Esophagus squamous epithelium (tissue), 5 donors: ENCODE measurements at places on chromosomes 11 and 22.

DNA sequence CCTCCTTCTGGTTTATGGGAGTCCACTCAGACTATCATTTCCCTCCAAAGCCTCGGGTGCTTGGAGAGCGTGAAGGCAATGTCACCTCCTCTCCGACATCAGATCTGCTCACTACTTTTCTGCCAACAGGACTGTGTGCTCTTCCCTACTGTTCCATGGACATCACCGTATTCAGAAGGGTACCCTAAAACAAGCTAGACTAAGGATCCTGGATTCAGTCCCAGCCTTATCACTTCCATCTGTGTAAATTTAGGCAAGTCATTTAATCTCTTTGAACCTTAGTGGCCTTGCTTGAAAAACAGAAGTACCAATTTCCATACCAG lies 78.2 kb downstream of the KCNC1 start:
- no peak for DNase-seq

GRCh38 chr22:27480487-27480886 lies 321.1 kb downstream of the MN1 start:
- DNase-seq = no peak

- no peak for DNase-seq
These were observed 4.8 kb upstream of the TRIM6 start for GRCh38 chr11:5591613-5592012.

- DNase-seq = no peak
These were observed 154.3 kb upstream of the NCAM1 start for GRCh38 chr11:112806876-112807275.

- DNase-seq = no peak
These were observed 37.3 kb downstream of the ABCC8 start for GRCh38 chr11:17439316-17439782.

DNA sequence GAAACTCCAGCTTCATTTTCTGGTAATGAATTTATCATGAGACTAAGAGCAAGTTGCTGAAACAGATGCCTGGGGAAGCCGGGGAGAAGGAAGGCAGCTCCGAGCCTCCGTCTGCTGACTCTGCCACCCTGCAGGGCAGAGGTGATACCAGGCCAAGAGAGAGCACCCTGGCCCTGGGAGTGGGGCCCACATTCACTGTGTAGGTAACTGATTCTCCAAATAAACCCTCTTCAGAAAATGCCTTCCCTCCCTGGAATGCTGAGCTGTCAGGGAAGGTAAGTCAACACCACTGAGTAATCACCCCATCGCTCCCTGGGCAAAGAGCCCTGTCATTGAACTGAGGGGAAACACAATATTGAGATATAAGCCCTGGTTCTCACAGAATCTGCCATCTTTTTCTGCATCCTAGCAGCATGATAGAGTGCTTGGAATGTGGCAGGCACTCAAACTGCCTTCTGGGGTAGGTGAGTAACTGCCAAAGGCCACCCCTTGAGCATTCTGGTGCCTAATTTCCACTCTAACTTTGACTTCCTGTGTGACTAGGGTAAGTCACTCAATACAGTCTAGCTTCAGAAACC lies 147.6 kb downstream of the SPATA19 start:
- DNase-seq = no peak

DNA sequence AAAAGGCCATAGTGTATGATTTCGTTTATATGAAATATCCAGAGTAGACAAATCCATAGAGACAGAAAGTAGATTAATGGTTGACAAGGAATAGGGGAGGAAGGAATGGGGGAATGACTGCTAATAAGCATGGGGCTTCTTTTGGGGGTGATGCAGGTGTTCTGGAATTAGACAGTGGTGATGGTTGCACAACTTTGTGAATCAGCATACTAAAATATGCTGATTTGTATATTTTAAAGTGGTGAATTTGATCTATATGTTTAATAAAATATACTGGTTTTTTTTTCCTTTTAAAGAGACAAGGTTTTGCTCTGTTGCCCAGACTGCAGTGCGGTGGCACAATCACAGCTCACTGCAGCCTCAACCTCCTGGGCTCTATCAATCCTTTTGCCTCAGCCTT lies 6.5 kb upstream of the HORMAD2 start:
- DNase-seq = no peak

GRCh38 chr11:131467645-131468394 lies 97.4 kb downstream of the NTM start:
- no peak for DNase-seq

GRCh38 chr22:37193629-37194191 lies 5.7 kb upstream of the C1QTNF6 start:
- no peak for DNase-seq

DNA sequence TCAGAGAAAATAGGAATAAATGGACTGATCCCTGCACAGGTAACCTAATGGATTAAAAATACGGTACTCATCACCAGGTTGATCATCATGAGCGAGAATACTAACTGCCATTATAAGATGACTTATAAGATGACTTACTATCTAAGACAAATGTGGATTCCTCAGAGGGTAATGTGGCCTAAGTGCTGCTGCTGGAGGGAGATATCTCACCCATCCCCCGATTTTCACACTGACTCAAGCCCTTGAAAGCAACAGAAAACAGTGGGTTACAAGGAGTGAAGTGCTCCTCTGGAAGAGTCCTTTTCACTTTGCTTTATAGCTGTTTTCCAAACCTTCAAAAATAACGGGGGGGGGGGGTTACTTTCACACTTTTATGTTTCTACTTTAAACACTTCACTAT lies 920 bp downstream of the TMEM218 start:
- DNase-seq = no peak

DNA sequence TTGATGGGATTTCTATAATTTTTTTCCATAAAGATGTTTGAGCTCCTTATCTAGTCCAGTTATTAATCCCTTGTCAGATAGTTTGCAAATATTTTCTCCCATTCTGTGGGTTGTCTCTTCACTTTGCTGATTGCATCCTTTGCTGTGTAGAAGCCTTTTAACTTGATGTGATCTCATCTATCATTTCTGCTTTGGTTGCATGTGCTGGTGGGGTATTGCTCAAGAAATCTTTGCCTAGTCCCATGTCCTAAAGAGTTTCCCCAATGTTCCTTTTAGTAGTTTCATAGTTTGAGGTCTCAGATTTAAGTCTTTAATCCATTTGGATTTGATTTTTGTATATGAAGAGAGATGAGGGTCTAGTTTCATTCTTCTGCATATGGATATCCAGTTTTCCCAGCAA lies 1.7 kb upstream of the IL2RB start:
- DNase-seq = no peak

GRCh38 chr11:22069844-22070243 lies 123.0 kb upstream of the ANO5 start:
- no peak for DNase-seq

- DNase-seq = no peak
These were observed 6.0 kb upstream of the SLC7A4 start for GRCh38 chr22:21038405-21038804.

GRCh38 chr22:17954860-17955587 lies 69.3 kb downstream of the MICAL3 start:
- no peak for DNase-seq

DNA sequence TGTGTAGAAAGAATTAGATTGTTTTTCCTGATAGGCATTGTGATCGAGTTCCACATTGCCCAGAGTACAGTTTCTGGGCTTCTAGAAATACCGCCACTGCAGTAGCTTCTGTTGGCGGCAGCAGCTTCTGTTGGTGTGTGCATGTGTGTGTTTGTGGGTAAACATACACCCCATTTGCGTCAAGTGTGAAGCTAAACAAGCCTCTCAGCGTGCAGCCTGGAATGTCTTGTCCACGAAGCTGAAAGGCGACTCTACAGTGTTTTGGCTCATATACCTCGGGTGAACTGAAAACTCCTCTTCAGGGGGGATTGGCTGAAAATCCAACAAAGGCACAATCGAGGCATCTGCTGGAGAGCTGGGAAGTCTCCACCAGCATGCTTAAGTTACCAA lies 112.0 kb upstream of the E2F8 start:
- no peak for DNase-seq

- no peak for DNase-seq
These were observed 49.8 kb downstream of the SMCO4 start for GRCh38 chr11:93493252-93493897.

GRCh38 chr22:42945736-42946135 lies 69.2 kb downstream of the PACSIN2 start:
- no peak for DNase-seq

GRCh38 chr11:59847626-59848025 lies 2.3 kb upstream of the CBLIF start:
- no peak for DNase-seq

GRCh38 chr11:40513281-40513680 lies 946.2 kb downstream of the LRRC4C start:
- DNase-seq = no peak

DNA sequence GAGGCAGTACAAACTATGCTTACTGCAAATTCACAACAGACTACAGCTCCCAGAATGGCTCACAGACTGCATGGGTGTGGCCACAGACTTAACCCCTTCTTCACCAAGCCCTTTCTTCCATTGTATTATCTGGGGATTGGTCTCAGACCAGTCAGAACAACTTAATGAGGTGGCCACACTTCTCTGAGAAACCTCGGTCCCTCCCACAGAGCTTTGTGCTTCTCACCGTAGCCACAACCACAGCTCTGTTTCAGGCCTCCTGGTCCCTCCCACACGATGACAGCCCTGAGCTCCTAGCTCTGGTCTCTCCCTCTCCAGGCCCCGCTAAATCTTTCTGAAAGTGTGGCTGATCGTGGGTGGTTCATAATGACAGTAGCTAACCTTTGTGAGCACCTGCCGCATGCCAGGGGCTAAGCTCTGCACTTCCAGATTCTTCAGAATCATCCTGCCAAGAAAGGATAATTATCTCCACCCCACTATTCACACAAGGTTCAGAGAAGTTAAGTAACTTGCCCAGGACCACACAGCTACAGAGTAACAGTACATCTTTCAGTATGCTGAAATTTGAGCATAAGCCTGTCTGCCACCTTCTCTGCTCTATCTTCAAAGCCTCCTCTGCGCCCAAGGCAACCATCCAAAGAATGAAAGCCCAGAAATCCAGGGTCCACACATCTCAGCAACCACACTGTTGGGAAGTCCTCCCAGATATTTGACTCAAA lies 5.4 kb downstream of the PDE2A start:
- DNase-seq = no peak

- no peak for DNase-seq
These were observed 27.3 kb downstream of the CECR2 start for GRCh38 chr22:17396516-17396915.

GRCh38 chr11:114617157-114618124 lies 21.9 kb upstream of the NXPE4 start:
- DNase-seq = no peak

DNA sequence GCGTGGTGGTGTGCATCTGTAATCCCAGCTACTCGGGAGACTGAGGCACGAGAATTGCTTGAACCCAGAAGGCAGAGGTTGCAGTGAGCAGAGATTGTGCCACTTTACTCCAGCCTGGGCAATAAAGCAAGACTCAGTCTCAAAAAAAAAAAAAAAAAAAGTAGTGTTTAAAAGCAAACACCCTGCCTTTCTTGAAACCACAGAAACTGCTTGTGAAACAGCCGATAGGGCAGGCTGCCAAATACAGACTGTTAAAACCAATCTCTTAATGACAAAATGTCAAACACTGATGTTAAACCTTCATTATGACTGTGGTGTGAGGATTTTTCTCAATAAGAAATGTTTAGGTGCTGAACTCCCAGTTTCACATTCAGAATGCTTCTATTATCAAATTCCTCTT lies 27.3 kb downstream of the MARK2 start:
- DNase-seq = no peak

GRCh38 chr22:41561788-41562187 lies 978 bp downstream of the CSDC2 start:
- no peak for DNase-seq
